ENCODE measurements at places on chromosomes 12 and 14. TPM values are rescaled to one million over a fixed set of nuclear protein-coding genes. Genes with fewer than 3 reads are reported as not detected.

Gene DIO2
- not detected for total RNA-seq

Gene KRT8
- total RNA-seq: 10.6 TPM

Gene VPS33A
- total RNA-seq: 24.8 TPM

Gene ADSS1
- 3.9 TPM for total RNA-seq

Gene KRT75
- 2.6 TPM for total RNA-seq

Gene IKZF4
- total RNA-seq: 0.65 TPM

Gene P2RX2
- not detected for total RNA-seq

Gene ABHD12B
- not detected for total RNA-seq

Gene IL31
- not detected for total RNA-seq

Gene AQP5
- 3.2 TPM for total RNA-seq

Gene NANOG
- not detected for total RNA-seq

Gene SLCO1B1
- not detected for total RNA-seq

Gene ARHGAP9
- not detected for total RNA-seq

Gene BDKRB1
- 0.30 TPM for total RNA-seq

Gene RAD9B
- total RNA-seq: 0.30 TPM

Gene C1QL4
- not detected for total RNA-seq

Gene KCNJ8
- 0.15 TPM for total RNA-seq

Gene FOXG1
- total RNA-seq: not detected

Gene TAS2R7
- not detected for total RNA-seq

Gene CLMN
- total RNA-seq: 5.5 TPM

Gene MYO1H
- total RNA-seq: not detected

Gene NPAS3
- 0.32 TPM for total RNA-seq

Gene SLC10A1
- total RNA-seq: not detected

Gene PRH1
- 12.6 TPM for total RNA-seq

Gene TBC1D30
- total RNA-seq: 30.2 TPM

Gene CAPZA3
- not detected for total RNA-seq

Gene CYP27B1
- 0.65 TPM for total RNA-seq

Gene USP44
- total RNA-seq: 3.0 TPM

Gene ZNF26
- 12.5 TPM for total RNA-seq

Gene TAS2R42
- not detected for total RNA-seq

Gene LRIG3
- total RNA-seq: 126 TPM

Gene DYRK2
- total RNA-seq: 6.2 TPM

Gene CLEC4C
- not detected for total RNA-seq

Gene PMEL
- total RNA-seq: 1.8 TPM

Gene GNG2
- total RNA-seq: 0.65 TPM

Gene HCAR3
- not detected for total RNA-seq

Gene GPD1
- not detected for total RNA-seq

Gene FERMT2
- total RNA-seq: 97.1 TPM

Gene ITGA7
- total RNA-seq: 1.7 TPM

Gene DUSP6
- total RNA-seq: 503 TPM

Gene NTF3
- total RNA-seq: 0.32 TPM

Gene RASSF9
- 1.2 TPM for total RNA-seq

Gene STAC3
- 0.32 TPM for total RNA-seq

Gene DEPDC4
- 0.32 TPM for total RNA-seq

Gene RIMBP2
- not detected for total RNA-seq

Gene RNU6-7
- total RNA-seq: not detected

Gene OR6C2
- not detected for total RNA-seq
